ENCODE measurements at places on chromosomes 4 and X.

GRCh38 chr4:30860978-30861377, 140.8 kb downstream of the PCDH7 start:
- no peak for DNase-seq

- DNase-seq, result no peak
These were observed 471.1 kb downstream of the GBA3 start for GRCh38 chr4:23163647-23164436.

GRCh38 chr4:72860766-72861165, 208.8 kb downstream of the COX18 start:
- DNase-seq, result no peak

- DNase-seq, result no peak
These were observed 551.2 kb upstream of the AMOT start for GRCh38 chrX:113391875-113392274.

DNA sequence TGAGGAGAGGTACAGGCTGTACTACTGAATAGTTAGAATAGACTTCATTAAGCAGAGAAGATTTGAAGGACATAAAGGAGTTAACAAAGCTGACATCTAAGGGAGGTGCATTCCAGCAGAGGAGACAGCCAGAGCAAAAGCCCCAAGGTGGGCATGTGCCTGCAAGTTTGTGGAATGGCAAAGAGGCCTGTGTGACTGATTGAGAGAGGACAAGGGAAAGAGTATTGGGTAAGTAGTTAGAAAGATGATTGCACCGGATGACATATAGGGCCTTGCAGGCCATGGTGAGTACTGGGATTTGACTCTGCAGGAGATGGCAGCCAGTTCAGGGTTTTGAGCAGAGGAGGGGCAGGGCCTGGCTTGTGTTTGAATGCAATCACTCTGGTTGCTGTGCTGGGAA, 55.9 kb downstream of the FMR1NB start:
- DNase-seq, result no peak

- no peak for DNase-seq
These were observed 3.9 kb downstream of the TMEM33 start for GRCh38 chr4:41939016-41939626.

- peak; percentile 38 for DNase-seq
These were observed 39.6 kb downstream of the PDLIM5 start for GRCh38 chr4:94491322-94491721.

- DNase-seq, result no peak
These were observed 4.6 kb downstream of the MPP1 start for GRCh38 chrX:154800478-154801210.

GRCh38 chr4:159002950-159003349, 99.9 kb upstream of the RAPGEF2 start:
- no peak for DNase-seq

- peak; percentile 24 for DNase-seq
These were observed 153.6 kb downstream of the RASL11B start for GRCh38 chr4:53015681-53016080.

DNA sequence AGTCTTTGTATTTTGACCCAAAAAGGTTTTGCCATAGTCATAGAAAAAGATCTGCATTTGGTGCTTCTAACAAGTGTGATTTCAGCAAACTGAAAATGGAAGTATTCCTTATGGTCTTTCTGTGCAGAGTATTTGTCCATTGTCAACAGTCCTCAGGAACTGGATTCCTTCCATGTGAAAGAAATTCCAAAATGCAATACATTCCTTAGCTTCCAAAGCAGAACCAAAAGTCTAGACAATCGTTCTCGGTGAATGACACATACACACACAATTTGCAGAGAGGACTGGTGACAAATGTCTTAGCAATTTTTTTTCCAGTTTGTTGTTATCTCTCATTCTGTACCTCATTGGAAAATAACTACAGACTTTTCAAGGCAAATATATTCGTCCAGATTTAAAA, 562.2 kb upstream of the SLIT2 start:
- DNase-seq, result peak; percentile 71

DNA sequence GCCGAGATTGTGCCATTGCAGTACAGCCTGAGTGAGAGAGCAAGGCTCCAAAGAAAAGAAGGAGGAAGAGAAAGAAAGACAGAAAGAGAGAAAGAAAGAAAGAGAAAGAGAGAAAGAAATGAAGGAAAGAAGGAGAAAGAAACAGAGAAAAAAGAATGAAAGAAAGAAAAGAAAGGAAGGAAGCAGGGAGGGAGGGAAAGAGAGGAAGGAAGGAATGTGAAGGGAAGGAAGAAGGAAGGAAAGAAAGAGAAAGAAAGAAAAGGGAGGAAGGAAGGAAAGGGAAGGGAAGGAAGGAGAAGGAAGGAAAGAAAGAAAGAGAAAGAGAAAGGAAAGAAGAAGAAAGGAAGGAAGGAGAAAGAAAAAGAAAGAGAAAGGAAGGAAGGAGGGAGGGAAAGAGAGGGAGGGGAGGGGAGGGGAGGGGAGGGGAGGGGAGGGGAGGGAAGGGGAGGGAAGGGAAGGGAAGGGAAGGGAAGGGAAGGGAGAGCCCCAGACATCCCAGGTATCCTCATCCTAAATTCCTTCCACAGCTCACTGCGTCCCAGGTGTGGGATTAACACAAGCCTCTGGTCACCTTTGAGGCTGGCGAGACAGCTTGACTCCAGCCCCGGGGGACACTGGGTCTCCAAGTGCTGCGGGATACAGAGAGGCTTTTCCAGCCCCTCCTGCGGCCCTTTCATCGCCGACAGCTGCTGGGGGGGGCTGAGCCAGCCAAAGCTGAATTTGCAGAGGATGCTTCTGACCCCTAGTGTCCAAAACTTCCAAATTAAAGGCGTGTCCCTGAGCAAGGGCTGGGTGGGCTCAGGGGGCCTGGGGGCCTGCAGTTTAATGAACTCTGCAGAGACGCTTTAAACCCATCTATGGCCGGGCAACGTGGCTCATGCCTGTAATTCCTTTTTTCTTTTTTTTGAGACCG, 24.2 kb upstream of the CSF2RA start:
- no peak for DNase-seq

- DNase-seq, result no peak
These were observed 6.5 kb downstream of the TMEM150C start for GRCh38 chr4:82555276-82555675.

DNA sequence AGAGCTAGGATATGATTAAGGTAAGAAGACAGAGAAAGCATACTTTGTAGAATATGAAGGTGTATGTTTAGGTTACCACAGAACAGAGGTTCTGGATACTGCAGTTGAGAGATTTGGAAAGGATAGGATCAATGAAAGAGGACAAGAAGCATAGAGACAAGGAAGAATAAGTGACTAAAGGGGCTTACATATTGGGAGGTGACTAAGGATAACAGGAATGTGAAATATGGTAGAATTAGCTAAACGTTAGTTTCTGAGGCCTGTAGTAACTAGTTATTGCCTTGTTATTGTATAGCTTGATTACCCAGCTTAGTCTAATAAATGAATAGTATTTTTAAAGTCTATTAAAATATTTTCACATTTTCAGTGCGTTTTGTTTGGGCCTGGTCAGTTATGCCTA, 38.2 kb downstream of the CENPI start:
- no peak for DNase-seq

DNA sequence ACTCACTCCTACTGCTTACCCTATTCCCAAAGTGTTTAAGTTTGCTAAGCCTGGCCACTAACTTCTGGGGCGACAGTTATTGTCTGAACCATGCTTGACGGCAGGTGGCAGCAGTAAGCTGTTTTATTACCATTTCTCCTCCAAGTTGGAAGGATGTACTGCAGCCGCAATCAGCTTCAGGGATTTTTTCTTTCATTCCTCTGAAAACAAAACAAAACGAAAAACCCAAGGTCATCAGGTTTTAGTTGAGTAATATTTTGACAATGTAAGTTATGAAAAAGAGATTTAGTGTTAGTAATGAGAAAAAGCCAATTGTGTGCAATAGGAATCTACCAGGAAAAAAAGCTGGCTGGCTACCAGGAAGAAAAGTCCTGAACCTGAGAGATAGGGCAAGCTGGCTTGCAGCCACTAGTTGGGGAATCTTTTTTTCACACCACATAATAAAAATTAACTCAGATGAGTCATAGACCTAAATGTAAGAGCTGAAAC, 13.2 kb upstream of the RAB9B start:
- peak; percentile 62 for DNase-seq

GRCh38 chrX:1172496-1172895, 40.0 kb downstream of the CRLF2 start:
- DNase-seq, result no peak

DNA sequence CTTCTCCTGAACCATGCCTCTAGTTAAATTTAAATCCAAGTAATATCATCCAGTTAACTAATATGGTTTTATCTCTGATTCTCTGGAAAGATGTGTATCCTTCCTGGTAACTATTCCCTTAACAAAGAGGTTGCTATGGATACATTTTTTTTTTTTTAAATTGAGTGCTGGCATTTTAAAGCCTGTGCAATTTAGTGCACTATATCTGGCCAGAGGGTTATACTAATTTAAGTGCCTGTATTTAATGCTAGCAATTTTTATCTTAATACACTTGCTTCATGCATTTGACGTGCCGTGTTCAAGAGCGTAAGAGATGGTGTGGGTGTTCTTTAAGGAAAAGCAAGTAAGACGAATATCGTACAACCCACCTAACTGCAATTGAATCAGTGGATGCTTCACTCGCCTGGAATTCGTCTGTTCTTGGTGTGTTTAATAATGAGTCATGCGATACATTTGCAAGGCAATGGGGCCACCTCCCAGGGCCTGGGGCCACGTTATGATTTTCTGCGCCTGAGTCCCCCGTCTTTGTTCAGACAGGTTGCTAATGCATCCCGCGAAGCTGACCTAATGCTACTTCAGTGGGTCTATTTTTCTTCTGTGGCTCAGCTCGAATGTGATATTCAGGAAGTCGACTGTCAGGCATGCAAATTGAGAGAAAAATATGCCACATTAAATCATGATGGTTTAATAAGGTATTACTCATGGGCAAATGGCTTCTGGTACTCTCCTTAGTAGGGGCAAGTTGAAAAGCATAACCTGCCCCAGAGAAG, 14.2 kb upstream of the MID1 start:
- peak; percentile 53 for DNase-seq

- DNase-seq, result peak; percentile 70
These were observed 12.8 kb upstream of the GUCY1B1 start for GRCh38 chr4:155745984-155746383.

DNA sequence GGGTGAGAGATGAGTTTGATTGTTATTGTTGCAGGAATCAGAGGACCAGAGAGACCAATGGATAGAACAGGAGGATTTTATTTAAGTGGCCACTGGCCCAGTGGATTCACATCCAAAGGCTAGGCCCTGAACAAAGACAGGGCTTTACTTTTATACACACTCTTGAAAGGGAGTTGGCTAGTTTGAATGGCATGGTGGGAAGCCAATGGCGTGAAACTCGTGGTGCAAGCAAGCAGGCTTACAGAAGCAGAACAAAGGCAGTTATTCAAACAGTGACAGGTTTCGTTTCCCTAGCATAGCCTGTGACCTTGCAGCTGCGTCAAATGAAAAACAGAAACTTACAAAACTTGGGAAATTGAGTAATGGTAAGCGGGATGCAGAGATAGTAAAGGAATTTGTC, 110.2 kb upstream of the PRDX4 start:
- no peak for DNase-seq

GRCh38 chrX:23954396-23954795, 46.6 kb downstream of the CXorf58 start:
- no peak for DNase-seq

Data from AG20443 (cell line).